Dermis microvascular lymphatic vessel endothelial cell (primary cell): ENCODE measurements at places on chromosomes 2 and 18. TPM values are rescaled to one million over a fixed set of nuclear protein-coding genes. Genes with fewer than 3 reads are reported as not detected.

Gene UGT1A8
- total RNA-seq, result not detected in 2 replicates

GRCh38 chr18:72104851-72105250 is 439.3 kb downstream of the CBLN2 start:
- DNase-seq, result no peak

Gene DQX1
- total RNA-seq, result under 0.01 TPM in 1 of 2 replicates, not detected in the other

GRCh38 chr2:24908461-24908901 is 11.6 kb downstream of the ADCY3 start:
- no peak for DNase-seq

DNA sequence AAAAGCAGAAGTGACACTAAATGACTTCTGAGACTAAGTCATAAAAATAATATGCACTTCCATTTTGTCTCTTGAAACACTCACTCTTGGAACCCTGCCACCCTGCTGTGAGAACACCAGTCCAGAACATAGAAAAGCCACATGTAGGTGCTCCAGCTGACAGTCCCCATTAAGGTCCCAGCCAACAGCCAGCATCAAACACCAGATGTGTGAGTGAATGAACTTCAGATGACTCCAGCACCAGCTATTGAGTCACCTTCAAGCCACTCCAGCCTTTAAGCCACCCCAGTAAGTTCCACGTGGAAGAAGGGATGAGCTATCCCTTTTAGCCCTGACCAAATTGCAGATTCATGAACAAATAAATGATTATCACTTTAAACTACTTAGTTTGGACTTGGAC is 31.5 kb upstream of the LGALSL start:
- no peak for DNase-seq
